ENCODE measurements at places on chromosomes 1 and 21.

DNA sequence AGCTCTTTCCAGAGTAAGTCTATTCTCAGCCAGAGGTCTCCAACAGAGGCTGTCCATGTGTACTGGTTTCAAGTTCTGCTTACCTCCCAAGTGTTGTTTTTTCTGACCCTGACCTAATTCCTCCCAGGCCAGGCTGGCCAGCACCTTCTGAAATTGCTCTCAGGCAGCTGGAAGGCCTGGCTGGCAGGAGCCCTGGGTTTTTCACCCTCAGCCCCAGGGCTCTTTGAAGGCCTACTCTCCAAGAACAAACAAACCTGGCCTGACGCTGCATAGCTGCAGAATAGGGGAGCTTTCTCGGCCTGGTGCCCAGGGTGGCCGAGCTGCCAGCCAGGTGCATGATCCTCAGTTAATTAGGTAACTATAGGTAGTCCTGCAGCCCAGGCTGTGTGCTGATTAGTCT lies 147.5 kb downstream of the CACNA1E start:
- no peak for DNase-seq

DNA sequence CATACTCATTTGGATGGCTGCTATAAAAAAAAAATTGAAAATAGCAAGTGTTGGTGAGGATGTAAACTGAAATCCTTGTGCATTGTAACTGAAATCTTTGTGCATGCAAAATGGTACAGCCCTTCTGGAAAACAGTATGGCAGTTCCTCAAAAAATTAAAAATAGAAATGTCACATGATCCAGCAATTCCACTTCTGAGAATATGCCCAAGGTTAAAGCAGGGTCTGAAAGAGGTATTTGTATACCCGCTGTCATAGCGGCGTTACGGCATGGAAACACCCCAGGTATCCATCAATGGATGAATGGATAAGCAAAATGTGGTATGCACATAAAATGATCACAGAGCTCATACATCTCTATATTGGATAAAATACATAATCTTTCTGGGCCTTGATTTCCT lies 116.7 kb downstream of the RUSC1 start:
- no peak for DNase-seq

DNA sequence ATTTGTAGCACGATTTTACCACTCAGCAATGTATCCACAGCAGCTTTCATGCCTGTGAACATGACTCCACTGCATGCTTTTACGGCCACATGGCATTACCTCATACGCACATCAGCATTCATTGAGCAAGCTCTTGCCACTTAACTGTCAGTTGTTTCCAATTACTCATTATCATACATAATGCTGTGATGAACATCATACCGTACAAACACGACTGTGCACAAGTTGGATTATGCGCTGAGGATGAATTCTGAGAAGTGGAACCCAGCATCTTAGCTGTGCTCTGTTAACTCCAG lies 9.6 kb downstream of the UMODL1 start:
- no peak for DNase-seq

DNA sequence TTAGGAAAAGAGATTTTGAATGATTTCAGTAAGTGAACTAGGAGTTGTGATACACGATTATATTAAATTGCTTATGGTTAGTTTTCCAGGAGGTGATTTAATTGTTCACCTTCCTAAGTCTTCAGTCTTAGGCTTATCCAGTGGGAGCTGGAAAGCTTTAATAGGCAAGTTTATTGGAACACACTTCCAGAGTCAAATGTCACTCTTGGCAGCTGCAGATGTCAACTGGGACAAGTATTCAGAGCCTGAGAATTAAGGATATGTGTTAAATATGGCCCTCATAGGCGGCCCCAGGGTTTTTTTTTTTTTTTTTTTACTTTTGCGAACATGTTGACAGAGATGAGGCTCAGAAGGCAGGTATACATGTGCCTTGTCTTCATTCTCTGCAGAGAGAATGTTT lies 29.2 kb downstream of the UCK2 start:
- DNase-seq: no peak

DNA sequence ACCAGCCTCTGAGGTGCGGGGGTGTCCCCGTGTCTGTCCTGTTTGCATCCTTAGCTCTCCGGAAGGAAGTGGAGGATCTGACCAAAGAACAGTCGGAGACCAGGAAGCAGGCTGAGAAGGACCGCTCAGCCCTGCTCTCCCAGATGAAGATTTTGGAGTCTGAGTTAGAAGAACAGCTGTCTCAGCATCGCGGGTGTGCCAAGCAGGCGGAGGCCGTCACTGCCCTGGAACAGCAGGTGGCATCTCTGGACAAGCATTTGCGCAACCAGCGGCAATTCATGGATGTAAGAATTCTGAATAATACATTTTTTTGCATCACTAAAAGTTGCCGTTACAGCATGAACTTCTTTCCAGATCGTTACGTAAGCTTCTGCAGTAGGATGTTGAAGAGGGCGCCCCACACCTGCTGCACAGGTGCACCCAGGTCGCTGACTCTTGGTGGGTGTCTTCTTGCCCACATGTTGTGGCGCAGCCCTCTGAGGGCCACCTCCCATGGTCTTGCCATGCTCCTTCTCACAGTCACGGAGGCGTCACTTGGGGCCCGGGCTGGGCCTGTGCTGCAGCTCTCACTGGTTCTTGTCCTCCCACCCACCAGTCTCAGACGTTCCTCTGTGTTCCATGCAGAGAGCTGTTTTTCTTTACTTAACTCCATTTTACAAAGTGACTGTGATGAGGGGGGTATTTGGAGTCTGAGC lies 61.3 kb upstream of the DIP2A start:
- DNase-seq: no peak

DNA sequence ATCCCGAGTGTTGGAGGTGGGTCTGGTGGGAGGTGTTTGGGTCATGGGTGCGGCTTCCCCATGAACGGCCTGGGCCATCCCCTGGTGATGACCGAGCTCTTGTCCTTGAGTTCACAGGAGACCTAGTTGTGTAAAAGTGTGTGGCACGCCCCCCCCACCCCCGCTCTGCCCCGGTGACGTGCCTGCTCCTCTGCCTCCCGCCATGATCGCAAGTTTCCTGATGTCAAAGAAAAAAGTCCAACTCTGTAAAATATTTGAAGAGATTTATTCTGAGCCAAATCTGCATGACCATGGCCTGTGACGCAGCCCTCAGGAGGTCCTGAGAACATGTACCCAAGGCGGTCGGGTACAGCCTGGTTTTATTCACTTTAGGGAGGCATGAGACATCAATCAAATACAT lies 125.1 kb upstream of the COL6A1 start:
- no peak for DNase-seq
